ENCODE measurements at places on chromosomes 2 and 18.

GRCh38 chr2:74890711-74891110 is 56.8 kb downstream of the HK2 start:
- DNase-seq = no peak

DNA sequence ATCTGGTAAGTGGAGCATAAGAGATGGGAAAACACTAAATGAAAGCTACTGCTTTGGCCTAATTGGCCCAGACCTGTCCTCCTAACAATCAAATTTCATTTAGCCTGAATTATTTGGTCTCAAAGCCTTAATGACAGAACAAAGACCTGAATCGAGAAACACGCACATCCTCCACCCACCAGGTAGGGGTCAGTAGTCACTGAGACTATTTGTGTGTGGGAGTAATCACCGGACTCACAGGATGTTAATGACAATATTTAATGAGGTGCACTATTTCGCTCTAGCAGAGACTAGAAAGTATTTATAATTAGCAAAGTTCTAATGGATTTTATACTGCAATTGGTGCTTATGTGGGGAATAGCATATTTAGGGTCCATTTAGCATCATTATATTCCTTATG is 68.1 kb downstream of the RBM43 start:
- no peak for DNase-seq

GRCh38 chr2:224532931-224533330 is 52.2 kb downstream of the CUL3 start:
- DNase-seq = no peak

GRCh38 chr2:2843969-2844548 is 513.0 kb upstream of the MYT1L start:
- DNase-seq = no peak

DNA sequence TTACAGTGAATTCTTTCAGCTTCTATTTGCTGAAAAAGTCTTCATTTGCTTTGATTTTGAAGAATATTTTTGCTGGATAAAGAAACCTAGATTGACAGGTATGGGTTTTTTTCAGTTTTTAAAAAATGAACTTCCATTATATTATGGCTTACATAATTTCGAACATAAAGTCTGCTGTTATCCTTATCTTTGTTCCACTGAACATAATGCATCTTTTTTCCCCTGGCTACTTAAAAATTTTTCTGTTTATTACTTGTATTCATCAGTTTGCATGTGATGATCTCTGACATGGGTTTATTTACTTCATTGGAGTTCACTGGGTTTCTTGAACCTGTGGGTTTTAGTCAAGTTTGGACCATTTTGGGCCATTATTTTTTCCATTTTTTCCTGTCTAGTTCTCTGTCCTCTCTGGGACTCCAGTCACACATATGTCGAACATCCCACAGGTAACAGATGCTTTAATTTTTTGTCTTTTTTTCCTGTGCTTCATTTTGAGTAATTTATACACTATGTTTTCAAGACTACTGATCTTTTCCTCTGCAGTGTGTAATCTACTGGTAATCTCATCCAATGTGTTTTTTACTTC is 33.1 kb downstream of the SEC11C start:
- DNase-seq = no peak

- DNase-seq = peak; percentile 46
Measured at GRCh38 chr18:8657873-8658470, 47.4 kb upstream of the MTCL1 start.

DNA sequence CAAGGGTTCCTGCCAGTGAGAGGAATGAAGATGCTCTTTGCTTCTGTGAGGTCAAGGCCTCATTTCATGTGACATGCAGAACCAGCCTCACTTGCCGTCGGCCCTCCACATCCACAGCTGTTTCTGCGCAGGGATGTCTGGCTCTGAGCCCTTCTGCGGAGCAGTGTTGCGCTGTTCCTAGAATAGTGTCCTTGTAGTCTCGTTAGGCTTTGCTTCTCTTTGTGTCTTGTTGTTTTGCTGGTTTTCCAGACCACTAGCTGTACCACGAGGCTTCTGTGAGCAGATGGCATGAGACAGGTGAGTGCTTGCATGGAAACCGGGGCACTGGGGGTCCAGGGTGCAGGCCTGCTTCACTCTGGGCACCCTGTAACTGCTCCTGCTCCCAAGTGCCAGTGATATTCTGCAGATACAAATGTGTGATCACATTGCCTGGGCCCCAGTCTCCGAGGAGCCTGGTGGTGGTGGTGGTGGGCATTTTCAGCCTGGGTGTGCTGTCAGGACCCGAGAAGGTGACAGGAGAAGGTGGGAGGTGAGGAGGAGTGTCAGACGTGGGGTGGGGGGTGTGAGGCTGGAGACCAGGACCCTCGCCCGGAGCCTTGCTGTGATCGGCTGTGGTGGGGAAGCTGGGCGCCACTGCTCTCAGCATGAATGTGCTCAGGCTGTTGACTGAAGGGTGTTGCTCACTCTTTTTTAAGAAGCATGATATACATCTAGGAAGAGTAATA is 34.3 kb downstream of the LDLRAD4 start:
- no peak for DNase-seq

DNA sequence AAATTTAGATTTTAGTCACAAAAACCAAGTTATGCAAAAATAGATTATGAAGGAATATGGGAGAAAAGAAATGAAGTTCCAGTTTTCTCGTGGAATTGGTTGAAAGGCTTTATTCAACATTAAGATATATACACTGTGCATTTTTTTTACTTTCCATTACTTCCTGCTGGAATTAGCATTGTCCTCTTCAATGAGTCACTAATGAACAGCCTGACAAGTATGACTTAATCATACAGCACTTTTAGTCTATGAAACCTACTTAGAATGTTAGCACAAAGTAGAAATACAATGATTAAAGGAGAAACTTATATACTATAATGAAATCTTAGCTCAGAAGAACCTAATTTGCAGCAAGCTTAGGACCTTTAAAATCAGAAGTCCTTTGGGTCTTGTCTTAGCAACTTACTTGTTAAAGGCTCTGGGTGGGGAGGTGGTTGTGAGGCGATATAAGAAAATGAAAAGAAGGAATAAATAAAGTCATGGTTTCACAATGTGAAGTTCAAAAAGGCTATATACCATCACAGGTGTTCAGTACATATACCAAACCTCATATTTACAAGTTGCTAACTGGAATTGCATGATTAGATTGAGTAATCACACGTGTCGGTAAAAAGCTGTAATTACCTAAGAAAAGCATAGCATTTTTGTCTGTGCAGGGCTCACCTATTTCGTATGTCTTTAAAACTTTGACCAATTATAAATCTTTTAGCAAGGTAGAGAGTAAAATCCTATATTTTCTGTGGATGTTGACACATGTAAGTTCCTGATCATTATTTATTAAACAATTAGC is 236.8 kb downstream of the CAMKMT start:
- DNase-seq = no peak

DNA sequence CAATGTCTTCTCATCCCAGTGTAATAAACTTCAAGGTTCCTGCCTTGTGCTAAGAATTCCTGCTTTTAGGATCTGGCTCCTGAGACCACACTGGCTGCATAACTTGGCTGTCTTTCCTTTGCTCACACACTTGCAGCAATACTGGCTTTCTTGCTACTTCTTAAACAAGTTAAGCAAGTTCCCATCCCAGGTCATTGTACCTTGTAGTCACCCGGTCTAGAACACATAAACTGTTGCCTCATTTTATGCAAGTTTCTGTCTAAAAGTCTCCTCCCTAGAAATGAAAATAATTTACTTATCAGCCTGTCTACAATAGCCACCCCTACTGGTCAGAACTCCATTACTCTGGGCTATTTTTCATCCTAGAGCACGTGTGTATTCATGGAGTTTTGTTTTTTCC is 887.9 kb upstream of the FAM98A start:
- DNase-seq = no peak

DNA sequence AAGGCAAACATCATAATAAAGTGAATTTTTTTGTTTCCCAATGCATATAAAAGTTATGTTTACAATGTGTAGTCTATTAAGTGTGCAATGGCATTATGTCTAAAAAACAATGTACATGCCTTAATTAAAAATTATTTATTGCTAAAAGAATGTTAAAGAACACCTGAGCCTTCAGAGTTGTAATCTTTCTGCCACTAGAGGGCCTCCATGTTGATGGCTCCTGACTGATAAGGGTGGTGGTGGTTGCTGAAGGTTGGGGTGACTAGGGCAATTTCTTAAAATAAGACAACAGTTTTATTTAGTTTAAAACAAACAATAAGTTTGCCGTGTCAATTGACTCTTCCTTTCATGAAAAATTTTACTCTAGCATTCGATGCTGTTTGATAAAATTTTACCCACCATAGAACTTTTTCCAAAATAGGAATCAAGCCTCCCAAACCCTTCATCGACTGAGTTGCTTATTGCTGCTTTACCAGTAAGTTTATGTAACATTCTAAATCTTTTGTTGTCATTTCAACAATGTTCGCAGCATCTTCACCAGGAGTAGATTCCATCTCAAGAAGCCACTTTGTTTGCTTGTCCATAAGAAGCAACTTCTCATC is 32.3 kb downstream of the MAP3K2 start:
- no peak for DNase-seq

DNA sequence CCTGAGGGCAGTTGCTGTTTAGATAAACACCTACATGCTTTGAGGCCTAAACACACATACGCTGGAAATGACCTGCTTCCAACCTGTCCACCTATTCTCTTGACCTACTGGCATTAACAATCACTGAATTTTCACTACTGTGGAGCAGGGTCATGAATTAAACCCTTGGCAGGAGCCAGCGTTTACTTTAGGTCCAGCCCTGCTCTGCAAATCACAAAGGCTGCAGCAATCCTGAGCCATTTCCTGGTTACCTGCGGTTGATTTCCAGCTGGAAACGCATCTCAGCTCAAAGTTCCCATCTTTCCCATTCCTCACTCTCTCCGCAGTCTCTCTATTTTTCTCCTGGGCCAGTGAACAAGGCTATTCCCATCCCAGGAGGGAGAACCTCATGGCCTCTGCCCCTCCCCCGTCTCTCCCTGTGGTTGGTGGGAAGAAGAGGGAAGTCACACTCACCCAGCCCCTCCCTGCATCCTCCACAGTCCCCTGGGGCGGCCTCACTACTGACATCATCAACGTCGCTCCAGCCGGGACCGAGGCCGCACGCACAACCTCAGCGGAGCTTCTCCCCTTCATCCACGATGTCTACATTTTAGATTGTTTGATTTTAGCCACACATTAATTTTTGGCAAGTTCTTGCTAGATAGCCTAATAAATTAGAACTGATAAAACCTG is 84.5 kb upstream of the SNTG2 start:
- no peak for DNase-seq

DNA sequence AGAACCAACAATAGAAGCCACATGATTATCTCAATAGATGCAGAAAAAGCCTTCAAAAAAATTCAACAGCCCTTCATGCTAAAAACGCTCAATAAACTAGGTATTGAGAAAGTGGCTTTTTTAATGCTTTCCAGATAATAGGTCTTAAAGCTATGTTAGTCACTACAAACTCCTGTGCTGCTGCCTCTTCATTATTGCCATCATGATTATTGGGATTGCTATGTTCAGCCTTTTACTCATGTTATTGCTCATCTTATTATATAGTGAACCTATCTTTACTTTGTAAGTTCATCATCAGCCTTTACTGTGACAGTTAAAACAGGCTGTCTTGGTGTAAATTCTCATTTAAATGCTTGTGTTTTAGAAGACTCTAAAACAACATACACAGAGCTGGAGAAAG is 1557.2 kb upstream of the ZEB2 start:
- DNase-seq = no peak

- DNase-seq = no peak
Measured at GRCh38 chr2:102005989-102006885, 14.5 kb downstream of the IL1R2 start.

GRCh38 chr2:134128746-134129145 is 125.1 kb upstream of the MGAT5 start:
- DNase-seq = no peak

GRCh38 chr18:2979871-2980790 is 32.8 kb downstream of the LPIN2 start:
- DNase-seq = no peak

GRCh38 chr2:216665242-216665641 is 30.1 kb downstream of the IGFBP5 start:
- DNase-seq = peak; percentile 67

GRCh38 chr2:241734208-241734466 is 293 bp upstream of the D2HGDH start:
- no peak for DNase-seq

- DNase-seq = no peak
Measured at GRCh38 chr18:57533006-57533867, 53.3 kb downstream of the FECH start.

GRCh38 chr2:232521959-232522622 is 1.9 kb downstream of the PRSS56 start:
- no peak for DNase-seq

DNA sequence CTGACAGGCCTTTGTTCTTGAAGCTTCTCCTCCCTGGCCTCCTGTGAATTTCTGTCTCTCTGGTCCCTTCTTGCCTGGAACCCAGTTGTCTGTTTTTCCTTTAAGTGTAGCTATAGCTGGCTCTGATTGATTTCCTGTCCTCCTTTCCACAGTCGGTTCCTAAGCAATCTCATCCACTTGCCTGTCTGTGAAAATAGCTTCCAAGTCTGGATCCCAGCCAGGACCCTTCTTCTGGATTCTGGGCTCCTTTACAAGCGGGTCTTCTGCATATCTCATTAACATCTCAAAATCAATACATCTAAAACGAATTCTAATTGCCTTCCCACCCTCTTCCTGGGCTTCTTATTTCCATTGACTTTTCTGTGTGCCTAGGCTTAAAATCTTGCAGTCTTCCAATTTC is 124.9 kb downstream of the DAW1 start:
- DNase-seq = no peak
